Pancreas (tissue), 10 donors: ENCODE measurements at places on chromosomes 11 and 22. TPM values are rescaled to one million over a fixed set of nuclear protein-coding genes. Genes with fewer than 3 reads are reported as not detected.

- DNase-seq, result no peak
These were observed 13.1 kb upstream of the UCP2 start for GRCh38 chr11:73995731-73996130.

Gene OR52K2
- not detected for total RNA-seq

Gene SYT8
- 34.2 TPM for total RNA-seq

DNA sequence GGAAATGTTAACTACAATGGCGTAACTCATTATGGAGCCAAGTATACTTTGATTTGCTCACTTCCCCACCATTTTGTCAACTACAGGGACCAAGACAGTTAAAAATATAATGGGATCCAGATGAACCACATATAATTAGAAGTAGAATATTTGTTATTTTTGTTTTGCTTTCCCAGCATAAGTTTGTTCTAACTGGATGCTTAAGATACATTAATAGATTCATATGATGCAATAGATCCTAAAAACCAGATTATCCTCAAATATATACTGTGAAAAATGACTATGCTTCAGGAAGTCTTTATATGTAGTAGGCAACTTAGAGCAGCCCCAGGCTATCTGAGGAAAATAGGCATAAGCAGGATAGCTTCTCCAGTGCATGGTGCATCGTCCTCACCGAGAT is 38.3 kb downstream of the SESN3 start:
- DNase-seq, result no peak
